Activated CD4-positive, alpha-beta T cell treated with anti-CD3 and anti-CD28 coated beads, Interleukin-2, amount 10 ng/mL, durations not matched to agents 24 days and 14 days (primary cell): ENCODE measurements at places on chromosomes 12 and 14.

DNA sequence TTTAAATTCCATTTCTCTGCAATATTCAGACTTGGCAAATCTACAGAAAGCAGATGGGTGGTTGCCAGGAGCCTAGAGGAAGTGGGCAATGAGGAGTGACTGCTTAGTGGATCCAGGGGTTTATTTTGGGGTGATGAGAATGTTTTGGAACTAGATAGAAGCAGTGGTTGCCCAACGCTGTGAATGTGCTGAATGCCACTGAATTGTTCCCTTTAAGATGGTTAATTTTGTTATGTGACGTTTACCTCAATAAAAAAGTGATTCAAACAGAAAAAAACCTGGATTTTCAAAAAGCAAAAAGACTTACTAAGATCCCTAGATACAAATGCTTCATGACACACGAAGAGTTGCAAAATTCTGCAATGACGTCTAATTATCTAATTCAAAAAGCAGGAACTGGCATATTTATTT lies 34.2 kb downstream of the DAO start:
- DNase-seq: no peak

DNA sequence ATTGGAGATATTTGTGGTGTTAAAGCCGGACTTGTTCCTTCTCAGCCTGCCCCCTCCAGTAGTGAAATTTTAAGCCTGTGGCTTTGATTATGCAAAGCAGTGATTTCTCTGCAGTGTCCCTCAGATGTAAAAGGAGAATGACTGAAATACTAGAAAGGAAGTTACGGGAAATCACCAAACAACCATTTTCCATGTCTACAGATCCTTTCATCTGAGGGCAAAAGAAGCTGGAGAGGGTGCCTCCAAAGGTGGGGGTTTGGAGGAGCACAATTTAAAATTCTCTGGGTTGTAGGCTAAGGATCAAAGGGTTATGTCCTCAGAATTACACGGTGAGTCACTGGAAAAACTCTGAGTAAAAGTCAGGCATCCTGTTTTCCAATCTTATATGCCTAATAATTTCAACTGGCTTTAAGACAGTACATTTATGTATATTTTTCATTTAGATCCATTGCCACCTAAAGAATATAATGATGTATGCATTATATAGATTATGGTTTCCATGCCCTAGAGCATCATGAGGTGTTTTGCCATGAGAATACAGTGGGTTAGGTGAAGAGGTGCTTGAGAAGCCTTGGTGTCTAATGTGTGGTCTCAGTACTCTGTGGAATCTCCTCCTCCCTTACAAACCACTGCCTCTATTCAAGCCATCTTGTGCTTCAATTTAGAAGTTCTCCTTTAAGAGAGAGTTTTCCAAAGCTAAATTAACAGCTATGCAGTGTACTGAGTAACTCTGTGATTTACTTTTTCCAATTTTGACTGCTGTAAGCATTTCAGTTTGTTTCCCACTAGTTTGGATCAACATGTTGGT lies 362.1 kb downstream of the RAD51B start:
- DNase-seq: no peak

GRCh38 chr12:26001530-26001929 lies 43.0 kb downstream of the RASSF8 start:
- no peak for DNase-seq

DNA sequence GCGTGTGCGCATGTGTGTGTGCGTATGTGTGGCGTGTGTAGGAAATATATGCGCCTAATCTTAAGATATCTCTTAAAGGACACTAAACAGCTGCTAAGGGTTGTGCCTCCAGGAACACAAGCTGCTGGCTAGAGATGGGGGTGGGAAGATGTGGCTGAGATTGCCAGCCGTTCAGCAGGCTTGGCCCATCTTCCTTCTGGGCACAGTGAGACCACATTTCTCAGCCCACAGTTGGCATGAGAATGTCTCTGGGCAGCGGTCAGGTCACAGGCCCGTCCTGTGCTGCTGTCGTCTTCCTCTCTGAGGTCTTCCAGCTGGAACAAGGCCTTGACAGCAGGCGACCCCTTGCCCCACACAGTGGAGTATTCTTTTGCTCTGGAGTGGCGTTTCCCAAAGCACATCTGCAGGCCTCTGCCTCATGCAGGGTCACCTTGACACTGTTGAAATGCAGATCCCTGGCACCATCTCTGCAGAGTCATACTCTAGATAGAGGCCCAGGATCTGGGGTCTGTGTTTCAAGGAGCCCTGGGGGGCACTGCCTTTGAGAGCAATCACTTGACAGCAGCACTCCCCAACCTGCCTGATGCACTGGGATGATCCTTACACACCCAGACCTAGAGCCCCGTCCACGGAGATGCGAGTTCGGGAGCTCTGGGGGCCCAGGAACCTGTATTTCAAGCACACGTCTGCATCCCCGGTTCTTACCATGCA lies 335.5 kb upstream of the SFSWAP start:
- DNase-seq: no peak

GRCh38 chr12:54522243-54522642 lies 24.7 kb downstream of the NCKAP1L start:
- DNase-seq: no peak

DNA sequence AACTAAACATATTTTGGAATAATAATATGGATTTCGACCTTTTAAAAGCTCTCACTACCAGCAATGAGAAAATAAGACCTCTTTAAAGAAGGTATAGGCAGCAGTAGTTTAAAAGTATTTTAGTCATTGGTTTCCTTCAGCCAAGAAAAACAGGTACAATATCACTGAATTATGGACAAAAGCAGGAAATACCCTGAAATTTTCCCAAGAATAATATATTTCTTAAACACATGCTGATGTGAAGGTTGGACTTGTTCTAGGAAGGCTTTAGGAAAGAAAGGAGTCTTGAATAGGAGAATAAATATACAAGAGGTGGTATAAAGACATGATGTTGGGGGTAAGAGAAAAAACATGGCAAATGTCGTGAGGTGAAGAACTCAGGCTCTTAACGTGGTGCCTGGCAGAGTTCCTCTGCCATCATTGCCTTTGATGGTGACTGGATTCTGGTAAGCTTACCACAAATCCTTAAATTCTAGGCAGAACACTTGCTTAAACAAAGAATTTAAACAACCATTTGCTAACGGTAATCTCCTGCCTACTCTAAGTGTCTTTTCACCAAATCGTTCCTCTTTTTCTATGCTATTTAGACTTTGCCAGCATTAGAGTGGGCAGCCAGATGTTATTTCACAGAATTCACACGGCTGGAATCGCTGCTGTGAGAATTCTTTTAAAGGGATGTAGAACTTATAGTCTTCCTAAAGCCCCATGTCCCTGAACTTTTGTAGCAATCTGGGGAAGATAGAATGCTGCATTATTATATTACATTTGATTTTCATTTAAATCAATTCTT lies 11.9 kb upstream of the NUDT4 start:
- no peak for DNase-seq

- no peak for DNase-seq
Measured at GRCh38 chr14:78335531-78335930, 165.4 kb downstream of the NRXN3 start.

DNA sequence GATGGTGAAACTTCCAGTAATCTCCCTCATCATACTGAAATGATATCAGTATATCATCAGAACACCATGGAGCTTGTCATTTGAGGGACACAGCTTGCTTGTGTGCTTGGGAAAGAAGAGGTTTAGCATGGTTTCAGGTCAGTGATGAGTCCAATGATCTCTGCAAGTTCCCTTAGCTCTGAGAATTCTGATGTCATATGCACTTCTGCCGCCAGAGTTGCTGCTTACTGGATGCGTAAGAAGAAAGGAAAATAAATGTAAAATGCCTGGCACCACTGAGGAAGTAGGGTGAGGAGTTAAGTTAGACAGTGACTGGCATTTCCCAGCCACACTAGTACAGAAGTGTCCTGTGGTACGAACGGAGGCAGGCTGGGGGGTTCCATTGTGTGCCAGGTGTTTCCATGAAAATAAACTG lies 22.6 kb downstream of the PRKCH start:
- DNase-seq: peak; percentile 82

GRCh38 chr14:56276108-56276507 lies 157.9 kb downstream of the PELI2 start:
- DNase-seq: no peak

GRCh38 chr14:55301437-55302121 lies 30.4 kb downstream of the FBXO34 start:
- DNase-seq: no peak

DNA sequence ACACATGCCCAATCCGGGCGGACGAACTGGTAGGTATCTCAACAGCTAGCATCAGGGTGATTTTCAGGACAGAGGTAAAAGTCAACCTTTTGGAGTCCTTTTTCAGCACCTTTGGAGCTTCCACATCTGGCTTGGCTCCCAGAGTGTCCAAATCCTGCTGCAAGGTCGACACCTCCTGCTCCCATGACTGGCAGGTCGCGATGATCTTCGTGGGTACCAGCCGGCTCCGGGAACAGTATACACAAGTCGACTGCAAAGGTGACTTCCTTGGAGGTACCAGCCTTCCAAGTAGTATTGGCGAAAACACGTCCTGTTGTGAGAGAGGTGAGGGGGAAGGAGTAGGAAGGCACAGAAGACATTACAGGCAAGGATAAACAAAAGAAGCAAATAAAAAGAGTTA lies 672.7 kb downstream of the TMEM121 start:
- no peak for DNase-seq

- no peak for DNase-seq
Measured at GRCh38 chr12:2858334-2858733, 1.5 kb upstream of the TEX52 start.

GRCh38 chr12:114904254-114905003 lies 220.5 kb upstream of the TBX3 start:
- no peak for DNase-seq

GRCh38 chr12:93048656-93049055 lies 119.6 kb upstream of the EEA1 start:
- DNase-seq: no peak

DNA sequence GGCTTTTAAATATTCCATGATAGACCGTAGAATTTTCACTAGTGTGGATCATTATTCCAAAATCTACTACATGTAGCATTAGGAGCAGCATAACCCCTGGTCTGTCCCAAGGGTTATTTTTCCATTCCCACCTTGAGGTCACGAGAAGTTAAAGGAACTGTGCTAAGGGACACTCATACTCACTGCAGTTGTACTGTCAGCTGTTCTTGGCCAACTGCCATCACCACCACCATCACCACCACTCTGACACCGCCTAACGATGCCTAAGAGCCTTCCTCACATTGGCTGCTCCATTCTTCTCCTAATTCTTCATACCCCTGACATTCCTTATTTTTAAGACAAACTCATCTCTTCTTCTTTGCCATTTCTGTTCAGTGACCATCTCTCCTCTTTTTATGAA lies 13.4 kb upstream of the PTGDR start:
- no peak for DNase-seq

- DNase-seq: no peak
Measured at GRCh38 chr14:32818581-32818980, 120.1 kb upstream of the NPAS3 start.

GRCh38 chr12:7265251-7265650 lies 38.6 kb upstream of the ACSM4 start:
- no peak for DNase-seq

DNA sequence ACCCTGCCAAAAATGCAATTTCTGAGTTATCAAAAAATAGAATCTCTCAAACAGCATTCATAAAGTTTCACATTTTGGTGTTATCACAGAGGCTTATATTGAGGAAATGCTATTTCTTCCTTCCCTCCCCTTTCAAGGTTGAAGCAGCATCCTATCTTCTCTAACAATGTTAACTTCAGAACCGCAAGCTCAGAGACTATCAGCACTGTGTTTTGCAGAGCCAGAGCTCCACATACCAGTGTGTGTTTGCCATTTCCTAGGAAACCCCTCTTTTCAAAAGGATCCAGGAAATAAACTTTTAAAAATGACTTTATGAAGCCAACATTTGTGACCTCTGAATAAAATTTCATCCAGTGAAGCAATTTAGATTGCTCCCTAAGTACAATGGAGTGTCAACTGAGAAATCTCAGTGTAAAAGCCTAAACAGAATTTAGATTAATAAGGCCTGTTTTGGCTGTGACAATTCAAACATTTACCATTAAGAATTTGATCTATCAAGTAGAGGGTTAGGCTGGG lies 332.6 kb downstream of the NOVA1 start:
- no peak for DNase-seq

DNA sequence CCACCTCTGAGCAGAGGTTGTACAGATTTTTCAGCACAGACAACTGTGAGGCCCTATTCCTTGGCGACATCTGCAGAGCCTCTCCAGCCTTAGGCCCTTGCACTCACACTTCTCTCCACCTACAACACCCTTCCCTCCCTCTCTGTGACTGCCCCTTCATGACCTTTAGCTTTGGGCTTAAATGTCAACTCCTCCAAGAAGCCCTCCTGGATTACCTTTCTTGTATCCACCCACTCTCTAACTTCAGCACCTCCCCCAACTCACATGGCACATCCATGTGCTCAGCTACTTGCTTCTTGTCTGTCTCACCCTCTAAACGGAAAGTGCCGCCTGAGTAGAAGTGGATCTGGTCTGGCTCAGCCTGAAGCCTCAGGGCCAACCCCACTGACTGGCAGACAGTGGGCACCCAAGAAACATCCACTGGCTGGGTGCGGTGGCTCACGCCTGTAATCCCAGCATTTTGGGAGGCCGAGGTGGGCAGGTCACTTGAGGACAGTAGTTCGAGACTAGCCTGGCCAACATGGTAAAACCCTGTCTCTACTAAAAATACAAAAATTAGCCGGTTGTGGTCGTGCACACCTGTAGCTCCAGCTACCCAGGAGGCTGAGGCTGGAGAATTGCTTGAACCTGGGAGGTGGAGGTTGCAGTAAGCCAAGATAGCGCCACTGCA lies 22.1 kb downstream of the TRPV4 start:
- DNase-seq: no peak

GRCh38 chr14:26917086-26917485 lies 319.3 kb upstream of the NOVA1 start:
- no peak for DNase-seq

DNA sequence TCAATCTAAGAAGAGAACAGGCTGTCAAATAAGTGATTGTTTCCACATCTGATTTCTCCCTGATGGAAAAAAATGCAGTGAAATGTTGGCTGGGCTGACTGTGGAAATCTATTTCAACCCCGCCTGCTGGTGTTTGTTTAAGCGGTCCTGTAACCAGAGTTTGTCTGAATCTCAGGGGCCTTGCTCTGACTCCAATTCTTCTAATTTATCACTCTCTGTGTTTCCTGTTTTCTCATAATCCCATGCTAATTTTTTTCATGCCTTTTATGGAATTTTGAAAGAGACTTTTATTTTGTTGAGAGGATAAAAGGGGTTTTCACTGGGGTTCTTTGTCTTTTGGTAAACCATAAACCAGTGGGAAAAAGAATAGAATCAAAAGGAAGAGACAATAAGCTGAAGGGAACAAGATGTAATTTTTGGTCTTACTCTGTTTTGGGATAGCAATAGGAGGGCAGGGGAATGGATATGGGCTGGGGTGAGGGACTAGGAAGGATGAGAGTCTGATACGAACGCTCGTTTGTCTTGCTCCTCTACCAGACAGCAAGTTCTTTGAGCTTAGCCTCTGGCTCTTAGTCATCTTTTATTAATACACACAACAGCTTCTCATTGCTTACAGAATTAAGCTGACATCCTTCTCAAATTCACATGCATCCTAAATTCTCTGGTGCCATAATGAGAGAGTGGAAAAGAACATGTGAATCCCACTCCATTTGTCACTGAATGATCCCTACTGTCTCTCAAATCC lies 8.0 kb upstream of the MGP start:
- no peak for DNase-seq
